Muscle of back (tissue), 13 donors: ENCODE measurements at places on chromosomes 7 and 10. TPM values are rescaled to one million over a fixed set of nuclear protein-coding genes. Genes with fewer than 3 reads are reported as not detected.
A peak's percentile ranks its signal among the peaks of the same experiment; 100 is the strongest.

ATP5MK gene
- polyA plus RNA-seq, result 249 TPM

CYP2C18 gene
- not detected for polyA plus RNA-seq

TMEM178B gene
- 0.39 TPM for polyA plus RNA-seq

OR2A12 gene
- polyA plus RNA-seq, result not detected

FAM180A gene
- 0.13 TPM for polyA plus RNA-seq

TMUB1 gene
- polyA plus RNA-seq, result 26.5 TPM

KIAA1217 gene
- polyA plus RNA-seq, result 24.3 TPM

GRCh38 chr10:109902992-109903947, 20.0 kb downstream of the XPNPEP1 start:
- DNase-seq, result peak; percentile 46

GRCh38 chr7:124796771-124797170, 31.2 kb upstream of the GPR37 start:
- no peak for DNase-seq

DNA sequence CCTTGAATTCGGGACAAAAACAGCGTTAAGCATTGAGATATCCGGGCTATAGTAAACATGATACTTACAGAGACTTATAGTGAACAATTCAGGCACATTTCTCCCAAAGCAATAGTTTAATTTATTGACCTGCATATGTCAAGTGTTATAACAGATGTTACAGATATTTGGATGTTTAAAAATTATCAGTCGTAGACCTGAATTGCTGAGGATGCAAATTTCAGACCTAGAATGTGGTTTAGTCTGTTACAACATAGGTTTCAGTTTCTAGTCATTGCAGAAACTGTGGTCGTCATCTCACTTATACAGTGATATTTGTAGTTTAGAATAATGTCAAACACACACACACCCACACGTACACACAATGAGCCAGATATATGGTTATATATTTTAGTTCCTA, 85.2 kb downstream of the VTI1A start:
- no peak for DNase-seq

DNA sequence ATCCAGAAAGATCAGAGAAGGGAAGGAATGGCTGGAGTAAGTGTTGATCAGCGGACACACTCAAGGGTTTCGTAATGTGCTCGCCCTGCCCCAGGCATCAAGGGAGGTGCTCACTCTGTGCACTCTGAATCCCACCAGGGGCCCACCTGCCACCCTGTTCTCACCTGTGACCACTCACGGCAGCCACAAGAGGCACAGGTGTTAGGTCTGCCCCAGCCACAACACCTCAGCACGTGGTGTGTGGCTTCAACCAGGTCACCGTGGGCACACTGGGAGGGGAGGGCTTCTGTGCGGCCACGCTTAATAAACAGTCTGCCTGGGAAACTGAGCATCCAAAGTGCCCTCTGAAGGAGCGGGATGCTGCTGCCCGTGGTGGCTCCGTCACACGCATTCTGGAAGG, 49.8 kb downstream of the CUX1 start:
- no peak for DNase-seq

- DNase-seq, result no peak
These were observed 39.0 kb upstream of the SLIT1 start for GRCh38 chr10:97224483-97225435.

DNA sequence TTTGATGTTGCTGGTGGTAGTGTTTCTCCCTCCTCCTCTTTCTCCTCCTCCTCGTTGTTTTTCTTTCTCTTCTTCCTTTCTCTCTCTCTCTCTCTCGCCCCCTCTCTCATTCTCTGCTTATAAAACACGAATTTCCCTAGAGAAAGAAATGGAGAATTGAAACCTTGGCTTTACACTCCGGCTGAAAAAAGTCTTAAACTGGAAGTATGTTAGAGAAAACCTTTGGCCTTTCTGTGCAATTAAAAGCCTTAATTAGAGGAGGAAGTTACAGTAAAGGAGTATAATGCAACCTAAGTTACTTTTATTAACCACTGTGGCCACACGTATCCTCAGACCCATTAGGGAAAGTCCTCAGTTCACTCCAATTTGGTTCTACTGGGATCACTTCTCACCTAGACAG, 501.7 kb upstream of the SORCS1 start:
- DNase-seq, result no peak

DNA sequence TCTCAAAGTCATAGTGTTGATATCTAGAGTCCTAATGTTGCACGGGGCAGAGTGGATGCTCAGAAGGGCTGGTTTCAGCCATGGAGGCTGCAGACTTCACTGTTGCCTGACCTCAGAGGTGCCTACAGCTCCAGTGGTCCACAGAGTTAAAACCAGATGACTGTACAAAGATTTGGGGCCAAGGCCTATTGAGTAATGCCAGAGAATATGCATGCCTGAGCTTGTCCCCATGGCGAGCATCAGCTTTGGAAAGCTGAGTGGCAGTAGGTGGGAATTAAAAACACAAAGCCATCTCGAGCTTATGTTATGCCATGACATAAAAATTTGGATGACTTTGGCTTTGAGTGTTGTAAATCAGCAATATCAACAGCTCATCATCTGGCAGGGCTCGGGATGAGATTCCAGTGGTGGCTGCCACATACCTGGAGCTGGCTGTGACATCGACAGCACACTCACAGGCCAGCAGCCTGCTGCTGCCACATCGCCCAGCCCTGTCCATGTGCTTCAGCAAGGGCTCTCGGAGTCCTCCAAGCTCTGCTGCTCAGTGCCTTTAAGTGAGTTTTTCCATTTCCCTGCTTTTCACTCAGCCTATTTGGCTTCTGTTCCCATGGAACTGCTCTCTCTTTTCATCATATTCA, 379.6 kb downstream of the TNS3 start:
- DNase-seq, result no peak

DNA sequence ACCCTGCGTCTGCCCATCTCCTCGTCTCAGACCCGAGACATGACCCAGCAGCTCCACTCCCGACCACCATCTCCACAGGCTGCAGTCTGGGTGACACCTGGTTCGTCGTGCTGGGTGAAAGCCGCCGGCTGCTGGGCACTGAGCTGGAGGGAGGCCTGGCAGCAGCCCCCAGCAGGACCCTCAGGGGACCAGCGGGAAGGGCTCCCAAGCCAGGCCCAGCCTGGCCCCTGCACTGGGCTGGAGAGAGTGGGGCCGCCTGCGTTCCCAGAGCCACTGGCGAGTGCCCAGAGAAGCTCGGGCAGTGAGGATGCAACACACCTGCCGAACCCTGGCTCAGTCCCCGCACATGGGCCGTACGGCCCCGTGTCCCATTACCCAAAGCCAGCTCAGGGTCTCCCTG, 21.3 kb downstream of the CFAP46 start:
- no peak for DNase-seq

DNA sequence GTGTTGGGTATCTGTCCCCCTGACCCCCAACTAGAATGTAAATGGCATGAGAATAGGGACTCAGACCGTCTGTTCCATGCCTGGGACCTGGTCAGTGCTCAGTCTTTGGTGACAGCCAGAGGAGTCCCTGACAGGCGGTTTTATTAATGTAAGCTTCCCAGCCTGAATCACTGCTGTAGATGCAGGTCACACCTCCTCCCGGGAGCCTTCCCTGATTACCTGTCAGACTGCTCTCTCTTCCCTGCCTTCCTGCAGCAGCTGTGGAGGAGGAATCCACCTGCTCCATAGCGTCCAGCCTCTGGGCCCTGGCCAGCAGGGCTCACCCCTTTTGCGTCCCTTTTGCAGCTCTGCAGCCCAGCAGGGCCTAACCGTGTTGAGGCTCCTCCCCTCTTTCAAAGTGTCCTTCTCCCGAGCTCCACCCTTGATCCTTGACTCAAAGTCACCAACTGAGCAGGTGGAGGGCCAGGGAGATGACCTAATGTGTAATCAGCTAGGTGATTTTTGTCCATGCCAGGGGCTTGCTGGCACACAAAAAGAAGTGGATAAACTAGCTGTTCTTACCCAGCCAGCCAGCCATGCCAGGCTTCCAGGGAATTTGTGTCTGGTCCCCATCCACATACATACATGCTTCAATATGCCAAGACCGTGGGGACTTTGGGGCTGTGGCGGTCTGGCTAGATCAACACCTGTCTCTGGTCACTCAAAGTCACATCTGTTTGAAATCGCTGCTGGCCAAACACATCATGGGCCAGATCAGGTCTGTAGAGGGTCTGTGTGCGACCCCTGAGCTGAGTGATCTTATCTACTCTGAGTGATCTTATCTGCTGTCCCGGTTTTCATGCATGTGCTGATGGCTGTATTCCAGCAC, 195.1 kb downstream of the CCDC3 start:
- no peak for DNase-seq

- DNase-seq, result no peak
These were observed 25.9 kb upstream of the SMARCD3 start for GRCh38 chr7:151274396-151274795.

GRCh38 chr7:31338706-31339105, 1.8 kb downstream of the NEUROD6 start:
- peak; percentile 63 for DNase-seq

DNA sequence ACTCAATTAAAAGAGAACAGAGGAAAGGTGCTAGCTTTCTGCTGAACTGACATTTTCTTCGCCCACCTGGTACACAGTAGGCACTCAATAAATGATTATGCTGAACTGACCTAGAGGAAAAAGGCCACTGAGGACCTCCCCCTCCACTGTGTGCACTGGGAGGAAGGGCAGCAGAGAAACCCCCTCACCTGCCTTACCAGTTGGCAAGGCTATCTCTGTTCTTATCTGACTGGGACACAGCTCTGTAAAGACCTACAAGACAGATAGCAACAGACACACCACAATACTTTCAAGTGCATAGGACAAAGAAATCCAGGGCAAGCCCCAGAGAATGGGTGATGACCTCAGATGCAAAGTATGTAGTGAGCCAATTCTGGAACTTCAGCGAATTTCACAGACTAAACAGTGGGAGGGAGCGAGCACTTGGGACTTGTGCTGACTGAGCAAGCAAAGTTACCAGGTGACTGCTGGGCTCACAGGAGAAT, 30.4 kb downstream of the PDLIM1 start:
- DNase-seq, result peak; percentile 76

GRCh38 chr7:158911145-158911544, 54.8 kb downstream of the DYNC2I1 start:
- DNase-seq, result no peak

GRCh38 chr10:17836942-17837341, 27.8 kb downstream of the MRC1 start:
- DNase-seq, result peak; percentile 32

DNA sequence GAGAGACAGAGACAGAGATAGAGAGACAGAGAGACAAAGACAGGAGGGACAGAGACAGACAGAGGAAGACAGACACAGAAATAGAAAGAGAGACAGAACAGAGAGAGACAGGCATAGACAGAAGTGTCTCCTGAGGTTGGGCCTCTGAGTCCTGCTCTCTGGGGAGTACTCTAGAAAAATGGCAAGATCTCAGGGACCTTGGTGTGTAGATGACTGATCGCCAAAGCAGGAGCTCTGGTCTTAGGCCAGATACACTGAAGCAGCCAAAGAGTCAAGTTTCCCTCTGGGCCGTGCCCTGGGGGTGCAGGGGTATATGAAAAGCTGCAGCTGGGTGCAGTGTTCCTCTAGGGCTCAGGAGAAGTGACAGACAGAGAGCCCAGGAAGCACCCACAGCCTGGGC, 176.6 kb upstream of the TNS3 start:
- DNase-seq, result no peak
